NCI-H446 (cell line): ENCODE measurements at places on chromosomes 4 and X.
A peak's percentile ranks its signal among the peaks of the same experiment; 100 is the strongest.

DNA sequence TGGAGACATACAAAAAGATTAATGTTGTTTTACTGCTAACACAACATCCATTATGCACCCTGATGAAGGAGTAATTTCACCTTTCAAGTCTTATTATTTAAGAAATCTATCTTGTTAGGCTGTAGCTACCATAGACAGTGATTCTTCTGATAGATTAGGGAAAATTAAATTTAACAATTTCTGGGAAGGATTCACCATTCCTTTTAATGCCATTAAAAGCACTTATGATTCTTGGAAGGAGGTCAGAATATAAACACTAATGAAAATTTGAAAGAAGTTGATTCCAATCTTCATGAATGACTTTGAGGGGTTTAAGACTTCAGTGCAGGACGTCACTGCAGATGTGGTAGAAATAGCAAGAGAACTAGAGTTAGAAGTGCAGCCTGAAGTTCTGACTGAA, 69.8 kb downstream of the F11 start:
- DNase-seq: no peak

GRCh38 chr4:38656111-38656510, 7.9 kb upstream of the KLF3 start:
- DNase-seq: no peak

- DNase-seq: no peak
These were observed 12.5 kb downstream of the CC2D2A start for GRCh38 chr4:15481961-15482745.

DNA sequence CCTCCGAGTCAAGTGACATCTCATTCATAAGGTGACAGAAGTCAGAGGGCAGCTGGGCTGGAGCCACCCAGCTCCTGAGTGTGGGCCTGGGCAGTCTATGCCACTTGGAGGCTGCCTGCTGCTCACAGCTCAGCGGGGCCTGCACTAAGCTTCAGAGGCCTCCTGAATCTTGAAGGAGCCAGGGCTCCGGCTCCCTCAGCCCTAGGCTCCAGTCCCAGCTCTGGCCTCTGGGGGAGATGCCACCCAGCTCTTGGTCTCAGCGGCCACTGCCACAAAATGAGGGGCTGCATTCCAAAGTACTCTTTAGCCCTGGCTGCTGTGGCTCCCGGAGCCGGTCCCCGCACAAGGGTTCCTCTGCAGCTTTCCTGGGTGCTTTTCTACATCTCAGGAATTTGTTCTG, 32.7 kb upstream of the PSAPL1 start:
- no peak for DNase-seq

DNA sequence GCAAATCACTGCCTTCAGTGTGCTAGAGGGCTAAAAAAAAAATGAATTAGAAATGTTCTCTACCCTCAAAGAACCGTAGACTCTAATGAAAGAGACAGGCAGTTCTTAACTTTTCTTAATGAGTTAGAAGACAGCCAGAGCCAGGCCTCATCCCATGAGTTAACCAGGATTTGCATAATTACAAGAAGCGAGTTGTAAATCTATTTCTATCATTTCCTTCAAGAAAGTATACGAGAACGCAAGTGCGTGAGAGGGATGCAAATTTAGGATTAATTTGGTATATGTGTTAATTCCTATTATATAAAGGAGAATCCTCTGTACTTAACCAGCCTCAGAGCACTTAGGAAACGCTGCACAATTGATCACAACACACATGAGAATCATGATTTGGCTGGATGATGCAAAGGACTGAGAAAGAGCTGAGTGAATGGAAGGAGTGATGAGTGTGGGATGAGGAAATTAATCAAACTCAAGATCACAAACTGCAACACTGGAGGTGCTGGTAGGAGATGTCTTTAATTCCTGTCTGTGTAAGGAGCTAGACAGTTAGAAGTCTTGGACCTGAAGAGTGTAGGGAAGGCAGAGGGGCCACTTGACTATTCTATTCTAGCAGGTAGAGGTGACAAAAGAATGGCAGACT, 157.2 kb downstream of the ATP10D start:
- DNase-seq: no peak

GRCh38 chr4:184265546-184266351, 48.1 kb upstream of the ENPP6 start:
- DNase-seq: no peak

- no peak for DNase-seq
These were observed 161.8 kb downstream of the MAB21L2 start for GRCh38 chr4:150743564-150744342.

- peak; percentile 12 for DNase-seq
These were observed 59.4 kb downstream of the POLR2B start for GRCh38 chr4:57037982-57038604.

- no peak for DNase-seq
These were observed 10.1 kb downstream of the GK2 start for GRCh38 chr4:79397951-79398350.

DNA sequence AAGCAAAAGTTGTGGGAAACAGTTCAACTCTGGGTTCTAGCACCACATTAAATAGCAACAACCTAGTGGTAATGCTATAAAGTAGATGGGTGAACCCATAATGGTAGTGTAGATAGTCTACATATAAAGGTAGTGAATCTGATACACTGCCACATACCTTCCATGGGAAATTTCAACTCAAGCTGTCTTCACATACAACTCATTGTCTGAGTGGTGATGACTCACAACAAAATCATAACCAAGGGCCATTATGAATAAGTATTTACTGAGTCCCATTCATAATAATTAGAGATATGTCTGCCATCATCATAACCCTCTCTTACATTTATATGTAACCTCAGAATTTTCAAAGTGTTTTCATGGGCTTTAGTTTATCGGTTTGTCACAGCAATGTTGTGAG, 34.8 kb downstream of the EGF start:
- DNase-seq: no peak

DNA sequence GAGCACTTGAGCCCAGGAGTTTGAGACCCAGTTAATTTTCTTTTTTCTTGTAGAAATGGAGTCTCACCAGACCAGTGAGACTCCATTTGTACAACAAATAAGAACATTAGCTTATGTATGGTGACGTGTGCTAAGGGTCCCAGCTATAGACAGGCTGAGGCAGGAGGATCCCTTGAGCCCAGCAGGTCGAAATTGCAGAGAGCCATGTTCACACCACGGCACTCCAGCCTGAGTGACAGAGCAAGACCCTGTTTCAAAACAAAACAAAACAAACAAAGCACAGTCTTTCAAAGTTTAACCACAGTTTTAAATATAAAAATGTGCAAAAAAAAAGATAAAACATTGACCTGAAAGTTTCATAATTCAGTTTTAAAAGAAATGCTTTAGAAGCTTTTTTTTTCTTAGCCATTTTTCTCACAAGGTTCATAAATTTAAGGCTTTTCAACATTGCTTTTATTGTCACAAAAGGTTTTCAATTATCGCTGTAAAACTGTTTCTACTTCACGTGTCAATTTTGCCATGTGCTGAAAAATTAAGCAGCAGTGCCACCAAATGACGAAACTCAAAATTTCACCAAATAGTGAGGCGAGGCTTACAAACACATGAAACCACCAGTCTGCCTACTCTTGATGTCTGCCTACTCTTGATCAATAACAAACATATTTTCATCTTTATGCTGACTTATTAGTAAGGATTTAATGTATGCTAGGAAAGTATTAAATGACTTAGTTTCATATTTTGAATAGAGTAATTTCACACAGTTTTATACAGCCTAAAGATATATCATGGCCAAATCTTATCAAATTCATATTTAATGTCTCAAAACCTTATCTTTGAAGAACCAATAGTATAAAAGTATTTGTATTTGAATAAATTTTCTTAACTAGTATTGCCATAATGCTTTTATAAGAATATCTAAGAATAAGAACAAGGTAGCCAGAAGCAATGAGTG, 126.3 kb downstream of the NEK1 start:
- peak; percentile 69 for DNase-seq

- DNase-seq: no peak
These were observed 155.9 kb downstream of the APBB2 start for GRCh38 chr4:41058426-41058825.

DNA sequence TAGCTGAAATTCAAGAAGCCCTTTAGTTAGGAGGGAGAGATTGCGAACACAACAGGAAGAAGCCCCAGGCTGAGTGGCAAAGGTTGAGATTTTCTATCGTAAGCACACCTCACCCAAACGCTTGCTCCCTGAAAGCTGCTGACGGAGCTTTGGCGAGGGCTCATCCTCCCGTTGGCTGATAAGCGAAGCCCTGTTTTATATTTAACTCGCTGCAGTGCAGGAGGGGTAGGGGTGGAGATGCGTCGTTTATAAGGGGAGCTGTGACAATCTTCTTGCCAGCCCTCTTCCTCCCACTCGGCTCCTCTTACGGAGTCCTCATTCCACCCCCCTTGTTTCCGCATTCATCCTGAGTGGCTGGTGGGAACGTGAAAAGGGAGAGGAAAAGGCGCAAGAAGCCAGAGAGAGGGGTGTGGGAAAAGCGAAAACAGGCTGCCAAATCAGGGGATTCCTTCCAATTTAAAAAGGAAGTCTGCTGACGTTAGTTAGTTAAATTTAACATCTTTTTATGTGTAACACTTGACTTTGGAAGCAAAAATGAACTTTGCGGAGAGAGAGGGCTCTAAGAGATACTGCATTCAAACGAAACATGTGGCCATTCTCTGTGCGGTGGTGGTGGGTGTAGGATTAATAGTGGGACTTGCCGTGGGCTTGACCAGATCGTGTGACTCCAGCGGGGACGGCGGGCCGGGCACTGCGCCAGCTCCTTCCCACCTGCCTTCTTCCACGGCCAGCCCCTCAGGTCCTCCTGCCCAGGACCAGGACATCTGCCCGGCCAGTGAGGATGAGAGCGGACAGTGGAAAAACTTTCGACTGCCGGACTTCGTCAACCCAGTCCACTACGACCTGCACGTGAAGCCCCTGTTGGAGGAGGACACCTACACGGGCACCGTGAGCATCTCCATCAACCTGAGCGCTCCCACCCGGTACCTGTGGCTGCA, at the start of gene ENPEP:
Gene ENPEP, plus strand, starts transcription at position 275 of the 938 bp plus-strand sequence. Its CDS starts 260 bp downstream, at position 535.
- no peak for DNase-seq

GRCh38 chr4:2301806-2302205, 39.9 kb upstream of the MXD4 start:
- DNase-seq: no peak

GRCh38 chr4:59729321-59729720, 1470.8 kb upstream of the ADGRL3 start:
- DNase-seq: no peak

- no peak for DNase-seq
These were observed 170.0 kb upstream of the RPL34 start for GRCh38 chr4:108450236-108450898.

GRCh38 chrX:10571260-10571659, 49.1 kb downstream of the MID1 start:
- DNase-seq: no peak

GRCh38 chr4:109547394-109547793, 12.7 kb upstream of the MCUB start:
- DNase-seq: no peak

DNA sequence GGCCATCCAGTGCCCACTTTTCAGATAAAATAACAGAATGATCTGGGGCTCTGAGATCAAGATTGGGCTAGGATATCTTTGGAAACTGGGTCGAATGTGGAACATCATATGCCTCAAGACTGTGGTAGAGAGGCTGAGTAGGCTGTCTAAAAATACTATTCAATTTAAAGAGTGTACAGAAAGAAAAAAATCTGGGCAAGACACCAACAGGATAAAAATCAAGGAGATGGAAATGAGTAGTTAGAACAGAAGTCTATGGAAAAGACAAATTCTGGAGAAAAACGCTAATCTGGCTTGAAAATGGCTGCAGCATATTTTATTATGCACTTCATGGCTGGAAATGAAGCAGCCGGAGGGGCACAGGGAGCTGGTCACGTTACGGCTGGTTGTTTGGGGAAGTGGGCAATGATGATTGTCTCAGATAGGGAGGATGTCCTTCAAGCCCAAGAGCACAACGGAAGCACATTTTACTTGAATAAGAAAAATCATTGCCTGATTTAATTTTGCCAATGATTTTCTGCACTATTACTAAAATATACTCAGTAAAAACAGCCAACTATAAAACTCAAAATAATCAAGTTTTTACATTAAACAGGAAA, 27.1 kb upstream of the MAPK10 start:
- DNase-seq: no peak

DNA sequence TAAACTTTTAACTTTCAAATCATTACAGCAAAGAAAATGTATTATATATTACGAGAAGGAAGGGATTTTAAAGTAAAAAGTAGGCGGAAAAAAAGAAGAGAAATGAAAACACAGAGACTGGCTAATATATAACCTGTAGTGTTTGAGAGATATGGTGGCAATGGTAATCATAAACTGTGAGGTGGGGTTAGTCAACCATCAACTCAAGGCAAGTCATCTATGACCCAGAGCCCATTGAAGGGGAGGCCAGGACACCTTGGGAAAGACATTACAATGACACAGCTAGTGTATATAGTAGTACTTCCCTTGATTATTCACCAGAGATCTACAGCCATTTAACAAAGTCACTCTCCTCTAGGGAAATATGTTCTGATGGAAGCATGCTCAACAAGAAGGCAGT, 423.9 kb upstream of the PITX2 start:
- DNase-seq: no peak
